ENCODE measurements at places on chromosomes 3 and 15.

DNA sequence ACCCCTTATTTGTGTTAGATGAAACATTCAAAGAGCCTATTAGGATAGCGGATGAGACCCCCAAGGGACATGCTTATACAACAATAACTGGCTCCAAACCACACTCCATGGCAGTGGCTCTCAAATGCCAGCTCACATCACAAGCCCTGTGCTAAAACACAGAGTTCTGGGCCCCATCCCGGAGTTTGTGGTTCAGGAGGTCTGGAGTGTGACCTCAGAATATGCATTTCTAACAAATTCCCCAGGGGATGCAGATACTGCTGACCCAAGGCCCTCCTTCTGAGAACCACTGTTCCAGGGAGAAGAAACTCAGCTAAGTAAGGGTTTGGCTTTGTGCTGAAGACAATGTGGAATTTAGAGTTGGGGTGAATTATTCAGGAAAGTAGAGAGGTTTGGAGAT lies 3.6 kb downstream of the CCRL2 start:
- DNase-seq, result no peak

DNA sequence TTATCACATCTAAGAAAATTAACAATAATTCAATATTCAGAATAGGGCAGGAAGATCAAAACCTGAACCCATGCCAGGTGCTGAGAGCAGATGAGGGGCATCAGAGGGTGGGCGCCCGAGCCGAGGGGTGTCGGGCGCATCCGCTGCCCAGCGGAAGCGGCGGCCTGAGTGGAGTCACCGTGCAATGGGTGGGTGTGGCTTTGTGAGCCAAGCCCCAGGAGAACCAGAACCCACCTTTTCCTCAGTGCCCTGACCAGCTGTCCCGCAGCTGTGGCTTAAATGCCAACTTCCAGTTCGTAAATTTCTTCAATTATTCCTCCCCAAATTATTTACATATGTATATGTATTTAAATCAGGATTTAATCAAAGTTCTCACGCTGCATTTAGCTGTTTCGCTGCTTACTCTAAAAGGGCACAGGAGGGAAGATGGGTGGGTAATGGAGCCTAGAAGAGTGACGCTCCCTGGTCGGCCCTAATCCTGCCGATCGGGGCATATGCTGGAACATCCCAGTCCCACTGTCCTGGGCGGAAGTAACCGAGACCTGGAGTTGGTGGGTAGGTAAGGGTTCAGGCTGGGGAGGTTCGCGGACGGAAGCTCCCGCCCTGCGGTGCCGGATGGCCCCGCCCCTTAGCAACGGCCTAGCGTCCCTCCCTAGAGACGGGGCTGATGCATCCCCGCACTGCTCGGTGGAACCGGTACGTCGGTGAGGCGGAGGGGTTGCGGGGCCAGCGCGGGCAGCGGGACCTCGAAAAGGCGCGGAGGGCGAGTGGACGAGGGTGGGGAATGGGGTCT lies 1.3 kb downstream of the DNAH1 start:
- peak; percentile 84 for DNase-seq

DNA sequence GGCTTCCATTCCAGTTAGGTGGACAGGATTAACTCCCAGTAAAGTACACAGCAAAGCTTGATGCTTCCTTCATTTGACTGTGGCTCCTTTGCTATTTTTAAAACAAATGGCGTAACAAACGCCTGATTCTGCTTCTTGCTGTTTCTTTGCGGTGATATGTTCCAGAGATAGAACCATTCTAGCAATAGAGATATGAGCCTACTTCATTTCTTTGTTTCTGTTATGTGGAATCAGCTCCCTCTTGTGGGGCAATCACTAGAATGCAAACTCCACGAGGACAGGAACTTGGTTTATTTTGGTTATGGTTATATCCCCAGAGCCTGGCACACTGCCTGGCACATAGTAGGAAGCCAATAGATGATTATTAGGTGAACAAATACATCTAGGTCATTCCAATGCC lies 122.6 kb upstream of the SLC6A11 start:
- DNase-seq, result peak; percentile 10

GRCh38 chr15:58873267-58873666 lies 60.2 kb downstream of the SLTM start:
- no peak for DNase-seq

DNA sequence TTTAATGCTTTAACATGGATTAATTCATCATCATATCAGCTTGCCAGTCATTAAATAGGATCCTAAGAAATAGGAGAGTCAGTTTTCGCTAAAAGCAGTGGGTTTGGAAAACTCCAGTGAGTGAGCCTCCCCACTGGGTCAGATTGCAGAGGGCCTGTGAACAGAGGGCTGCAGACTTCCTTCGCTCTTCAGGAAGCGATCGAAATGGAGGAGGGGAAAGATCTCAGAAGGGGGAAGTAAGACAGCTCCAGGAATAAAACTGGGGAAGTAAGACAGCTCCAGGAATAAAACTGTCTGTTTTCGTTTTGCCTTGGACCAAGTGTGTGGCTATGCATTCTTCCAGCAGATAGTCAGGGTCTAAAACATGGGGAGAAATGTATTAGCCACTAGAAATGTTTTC lies 124.8 kb upstream of the C15orf61 start:
- DNase-seq, result no peak

DNA sequence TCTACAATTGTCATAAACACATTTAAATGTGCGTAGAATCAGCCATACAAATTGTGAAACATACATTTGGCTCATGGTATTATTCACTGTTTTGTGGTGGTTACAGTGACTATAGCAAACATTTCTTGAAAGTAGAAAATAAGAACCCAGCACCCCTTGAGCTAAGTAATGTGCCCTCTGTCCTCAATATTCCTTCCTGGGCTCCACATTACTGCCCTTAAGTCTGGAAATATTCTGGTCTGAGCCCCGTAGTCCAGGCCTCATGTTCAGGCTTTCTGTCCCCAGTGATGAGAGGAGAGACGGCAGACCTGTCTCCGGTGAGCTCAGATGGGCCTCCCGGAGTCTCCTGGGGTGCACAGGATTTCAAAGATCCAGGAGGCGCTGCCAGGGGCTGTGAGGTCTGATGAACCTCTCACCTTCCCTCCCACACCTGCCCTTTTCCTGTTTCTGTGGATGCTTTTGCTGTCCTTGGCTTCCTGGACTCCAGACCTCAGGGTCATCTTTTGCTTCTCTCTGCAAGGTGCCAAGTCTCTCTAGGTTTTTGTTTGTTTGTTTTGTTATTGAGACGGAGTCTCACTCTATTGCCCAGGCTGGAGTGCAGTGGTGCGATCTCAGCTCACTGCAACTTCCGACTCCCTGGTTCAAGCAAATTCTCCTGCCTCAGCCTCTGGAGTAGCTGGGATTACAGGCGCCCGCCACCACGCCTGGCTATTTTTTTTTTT lies 8.8 kb upstream of the MUC20 start:
- no peak for DNase-seq

GRCh38 chr3:193842029-193842798 lies 249.2 kb downstream of the OPA1 start:
- DNase-seq, result peak; percentile 60

DNA sequence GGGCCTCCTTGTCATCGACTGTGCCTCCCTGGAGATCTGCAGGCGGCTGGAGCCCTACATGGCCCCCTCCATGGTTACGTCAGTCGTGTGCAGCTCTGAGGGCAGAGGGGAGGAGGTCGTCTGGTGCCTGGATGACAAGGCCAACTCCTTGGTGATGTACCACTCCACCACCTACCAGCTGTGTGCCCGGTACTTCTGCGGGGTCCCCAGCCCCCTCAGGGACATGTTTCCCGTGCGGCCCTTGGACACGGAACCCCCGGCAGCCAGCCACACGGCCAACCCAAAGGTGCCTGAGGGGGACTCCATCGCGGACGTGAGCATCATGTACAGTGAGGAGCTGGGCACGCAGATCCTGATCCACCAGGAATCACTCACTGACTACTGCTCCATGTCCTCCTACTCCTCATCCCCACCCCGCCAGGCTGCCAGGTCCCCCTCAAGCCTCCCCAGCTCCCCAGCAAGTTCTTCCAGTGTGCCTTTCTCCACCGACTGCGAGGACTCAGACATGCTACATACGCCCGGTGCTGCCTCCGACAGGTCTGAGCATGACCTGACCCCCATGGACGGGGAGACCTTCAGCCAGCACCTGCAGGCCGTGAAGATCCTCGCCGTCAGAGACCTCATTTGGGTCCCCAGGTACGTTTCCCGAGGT lies 146.5 kb downstream of the LRRK1 start:
- no peak for DNase-seq

Measured in NCI-H526 treated with DMSO at 0.1 percent for 48 hours (cell line).